ENCODE measurements at places on chromosomes 7 and 10.

DNA sequence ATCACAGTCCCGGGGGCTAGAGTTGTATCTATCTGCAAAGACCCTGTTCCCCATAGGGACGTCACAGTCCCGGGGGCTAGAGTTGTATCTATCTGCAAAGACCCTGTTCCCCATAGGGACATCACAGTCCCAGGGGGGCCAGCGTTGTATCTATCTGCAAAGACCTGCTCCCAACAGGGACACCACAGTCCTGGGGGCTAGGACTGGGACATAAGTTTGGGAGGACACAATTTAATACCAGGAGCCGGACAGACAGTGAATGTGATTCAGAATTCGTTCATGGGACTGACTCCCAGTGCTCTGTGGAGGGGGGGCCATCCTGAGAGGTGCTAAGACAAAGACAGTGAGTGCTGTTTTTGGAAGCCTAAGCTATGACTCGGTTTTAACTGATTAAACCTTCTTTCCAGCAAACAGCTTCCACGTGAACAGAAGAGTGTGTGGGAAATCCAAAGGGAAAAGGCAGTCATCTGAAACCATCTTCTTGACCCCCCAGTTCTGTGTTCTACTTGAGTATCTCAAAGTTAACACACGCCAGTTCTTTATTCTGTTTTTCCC, 153.0 kb downstream of the DIP2C start:
- no peak for DNase-seq

- no peak for DNase-seq
Observed at GRCh38 chr10:31578181-31578852, 259.3 kb downstream of the ZEB1 start.

GRCh38 chr7:153852261-153852660, 199.9 kb upstream of the DPP6 start:
- DNase-seq: no peak

GRCh38 chr10:9209105-9209798, 1154.8 kb downstream of the GATA3 start:
- no peak for DNase-seq

DNA sequence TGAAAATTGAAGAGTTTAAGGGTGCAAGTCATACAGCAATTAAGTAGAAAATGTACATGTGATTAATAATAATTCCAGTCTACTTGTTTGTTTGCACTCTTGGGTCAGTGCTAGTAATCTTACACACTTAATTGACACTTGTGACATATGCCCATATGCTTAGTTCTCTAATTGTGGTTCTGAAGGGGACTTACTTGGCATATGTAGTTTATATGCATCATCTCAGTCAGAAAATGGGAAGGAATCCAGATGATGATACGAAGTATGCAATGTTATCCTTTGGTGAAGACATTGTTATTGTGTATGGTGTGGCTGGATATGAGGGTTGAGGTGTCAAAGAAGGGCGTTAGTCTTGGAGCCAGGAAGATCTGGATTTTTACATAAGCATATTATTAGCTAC, 193.5 kb upstream of the HDAC9 start:
- no peak for DNase-seq

DNA sequence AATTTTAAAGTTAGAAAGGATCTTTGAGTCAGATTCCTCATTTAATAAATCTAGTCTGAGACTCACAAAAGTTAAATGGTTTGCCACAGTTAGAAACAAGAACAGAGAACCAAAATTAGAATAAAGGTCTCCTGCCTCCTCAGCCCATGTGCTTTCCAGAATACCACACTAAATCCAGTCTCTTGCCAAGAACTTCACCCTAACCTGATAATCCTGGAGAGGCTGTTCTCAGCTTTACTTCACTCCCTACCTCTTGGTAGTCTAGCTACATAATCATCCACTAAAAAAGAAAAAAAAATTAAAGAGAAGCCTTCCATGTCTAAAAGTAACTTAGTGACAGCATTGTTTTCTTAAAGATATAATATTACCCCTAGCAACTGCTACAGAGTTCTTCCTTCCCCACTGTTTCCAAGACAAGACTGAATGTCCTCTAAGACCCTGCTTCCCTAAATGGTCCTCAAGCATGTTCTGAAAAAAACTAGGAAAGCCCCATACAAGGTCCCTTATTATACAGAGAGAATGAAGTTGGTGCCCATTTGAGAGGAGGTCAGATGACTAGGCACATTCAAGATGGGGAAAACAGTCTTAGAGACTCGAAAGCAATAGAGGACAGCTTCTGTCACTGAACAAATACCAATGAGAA, 56.8 kb downstream of the ZNF438 start:
- DNase-seq: no peak

DNA sequence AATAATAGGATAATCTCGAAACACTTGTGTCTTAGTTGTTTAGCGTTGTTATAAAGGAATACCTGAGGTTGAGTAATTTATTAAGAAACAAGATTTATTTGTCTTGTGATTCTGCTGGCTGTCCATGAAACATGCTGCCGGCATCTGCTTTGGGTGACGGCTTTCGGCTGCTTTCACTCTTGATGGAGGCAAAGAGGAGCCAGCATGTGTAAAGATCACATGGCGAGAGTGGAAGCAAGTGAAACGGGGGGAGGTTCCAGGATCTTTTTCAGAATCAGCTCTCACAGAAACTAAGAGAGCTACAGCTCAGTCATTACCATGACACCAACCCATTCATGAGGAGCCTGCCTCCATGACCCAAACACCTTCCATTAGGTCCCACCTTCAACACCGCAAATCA, 402.8 kb downstream of the CDC14C start:
- no peak for DNase-seq

- no peak for DNase-seq
Observed at GRCh38 chr10:74640134-74640921, 186.1 kb upstream of the KAT6B start.

DNA sequence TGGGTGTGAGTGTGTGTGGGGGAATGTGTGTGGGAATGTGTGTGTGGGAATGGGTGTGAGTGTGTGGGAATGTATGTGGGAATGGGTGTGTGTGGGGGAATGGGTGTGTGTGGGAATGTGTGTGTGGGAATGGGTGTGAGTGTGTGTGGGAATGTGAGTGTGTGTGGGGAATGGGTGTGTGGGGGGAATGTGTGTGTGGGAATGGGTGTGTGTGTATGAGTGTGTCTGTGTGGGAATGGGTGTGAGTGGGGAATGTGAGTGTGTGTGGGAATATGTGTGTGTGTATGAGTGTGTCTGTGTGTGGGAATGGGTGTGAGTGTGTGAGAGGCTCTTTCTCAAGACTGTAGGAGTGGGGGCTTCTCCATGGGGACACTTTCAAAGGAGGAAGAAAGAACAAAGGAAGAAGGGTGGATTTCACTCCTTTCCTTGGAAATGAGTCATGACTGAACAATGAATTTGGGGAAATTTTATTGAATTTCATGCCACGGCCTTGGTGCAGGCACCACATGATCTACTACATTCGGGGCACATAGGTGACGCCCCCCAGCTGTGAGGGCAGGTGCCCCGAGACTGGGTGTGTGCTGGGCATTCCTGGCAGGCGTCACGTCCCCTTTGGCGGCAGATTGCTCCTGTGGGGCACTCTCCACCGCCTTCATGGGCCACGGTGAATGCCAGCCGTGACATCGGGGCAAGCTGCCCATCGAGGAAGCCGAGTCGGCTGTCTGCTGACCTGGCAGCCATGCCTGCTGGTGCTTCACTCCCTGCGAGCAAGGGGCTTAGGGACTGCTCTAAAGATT, 88.8 kb upstream of the INSIG1 start:
- DNase-seq: no peak

DNA sequence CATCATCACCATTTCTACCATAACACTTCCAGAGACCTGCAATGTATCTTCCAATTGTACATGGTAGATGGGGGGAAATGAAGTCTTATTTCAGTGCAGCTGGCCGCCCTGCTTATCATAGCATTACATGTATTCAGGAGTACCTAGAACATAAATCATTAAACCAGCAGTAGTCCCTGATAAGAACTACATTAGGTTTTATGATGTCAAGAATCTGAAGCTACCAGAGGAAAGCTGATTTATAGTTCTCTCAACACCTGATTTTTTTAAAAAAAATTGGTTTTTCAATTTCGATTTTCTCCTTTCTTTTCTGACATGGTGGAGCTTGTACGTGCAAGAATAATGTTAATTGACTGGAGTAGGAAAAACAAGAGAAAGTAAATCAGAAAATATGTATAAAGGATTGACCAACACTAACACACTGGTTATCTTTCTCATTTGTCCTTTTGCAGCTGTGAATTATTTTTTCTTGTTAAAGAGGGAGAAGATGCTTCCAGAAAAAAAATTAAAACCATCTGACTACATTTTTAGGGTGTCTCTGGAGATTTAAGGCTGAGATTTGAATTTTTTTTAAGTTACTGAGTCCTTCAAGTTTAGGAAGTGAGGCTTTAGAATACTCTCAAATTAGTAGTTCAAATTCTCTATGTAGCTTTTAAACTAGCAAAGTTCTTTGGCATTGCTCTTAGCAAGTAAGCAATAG, 59.1 kb downstream of the CSTF2T start:
- DNase-seq: no peak

GRCh38 chr10:64515970-64516699, 994.9 kb downstream of the REEP3 start:
- DNase-seq: no peak

- DNase-seq: no peak
Observed at GRCh38 chr10:95761939-95762492, 6.1 kb downstream of the ENTPD1 start.

DNA sequence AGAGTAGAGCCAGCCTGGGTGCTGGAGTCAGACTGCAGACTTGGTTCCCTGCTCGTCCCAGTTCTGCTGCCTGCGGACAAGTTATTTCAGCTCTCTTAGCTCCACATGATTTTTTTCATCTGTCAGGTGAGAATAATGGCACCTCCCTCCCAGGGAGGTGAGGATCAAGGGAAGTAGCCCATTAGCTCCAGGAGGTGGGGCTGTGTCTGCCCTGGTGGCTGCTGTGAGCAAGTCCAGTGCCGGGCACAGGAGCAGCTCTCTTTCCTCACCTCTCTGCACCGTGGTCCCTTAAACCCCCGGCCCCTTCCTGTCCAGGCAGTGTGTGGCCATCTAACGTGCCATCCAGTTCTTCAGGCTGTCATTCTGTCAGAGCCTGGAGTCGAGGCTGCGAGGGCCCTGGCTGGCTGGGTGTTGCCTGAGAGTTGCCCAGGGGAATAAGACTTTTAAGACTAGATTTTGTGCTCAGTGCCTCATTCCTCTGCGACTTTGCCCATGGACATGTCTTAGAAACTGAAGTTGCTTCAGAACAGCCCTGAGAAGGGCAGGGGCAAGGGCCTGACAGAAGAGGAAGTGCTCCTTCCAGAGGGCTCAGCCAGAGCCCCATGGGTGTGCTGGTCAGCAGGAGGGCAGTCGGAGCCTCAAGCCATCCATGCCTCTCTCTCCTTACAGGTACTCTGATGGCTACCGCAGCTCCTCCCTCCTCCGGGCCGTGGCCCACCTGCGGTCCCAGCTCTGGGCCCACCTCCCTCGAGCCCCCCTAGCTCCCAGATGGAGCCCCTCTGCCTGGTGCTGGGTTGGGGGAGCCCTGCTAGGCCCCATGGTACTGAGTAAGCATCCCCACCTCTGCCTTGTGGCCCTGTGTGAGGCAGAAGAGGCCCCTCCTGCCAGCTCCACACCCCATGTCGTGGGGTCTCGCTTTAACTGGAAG, 5.0 kb downstream of the ABCB8 start:
- DNase-seq: no peak

DNA sequence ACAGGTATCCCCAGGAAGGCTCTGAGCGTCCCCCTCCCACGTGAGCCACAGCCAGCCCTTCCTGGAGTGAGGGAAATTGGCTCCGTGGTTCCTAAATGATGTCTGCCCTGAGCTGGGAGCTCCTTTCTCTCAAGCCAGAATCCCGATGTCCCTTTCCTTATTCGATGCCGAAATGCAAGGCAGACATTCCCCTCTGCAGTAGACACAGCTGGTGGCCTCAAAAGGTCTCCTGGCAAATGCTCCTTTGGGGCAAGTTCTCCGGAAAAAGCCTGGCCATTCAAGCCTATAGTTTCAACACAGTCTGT, 98.9 kb downstream of the HIP1 start:
- DNase-seq: no peak

DNA sequence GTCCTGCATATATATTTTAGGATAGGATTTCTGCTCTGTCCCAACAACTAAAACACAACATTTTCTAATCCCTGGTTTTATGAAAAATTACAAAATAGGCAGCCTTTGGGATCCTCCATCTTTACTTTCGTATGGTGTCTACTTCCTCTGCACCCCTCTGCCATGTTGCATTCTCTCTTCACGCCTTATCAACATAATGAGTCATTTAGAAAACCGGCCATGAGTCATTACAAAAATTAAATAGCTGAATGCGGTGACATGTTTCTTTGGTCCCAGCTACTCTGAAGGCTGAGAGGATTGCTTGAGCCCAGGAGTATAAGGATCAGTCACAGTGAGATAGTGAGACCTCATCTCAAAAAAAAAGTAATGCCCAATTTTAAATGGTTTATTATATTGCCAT, 148.1 kb upstream of the CELF2 start:
- peak; percentile 36 for DNase-seq
